MCF 10A (cell line): ENCODE measurements at places on chromosomes 3 and 15.

DNA sequence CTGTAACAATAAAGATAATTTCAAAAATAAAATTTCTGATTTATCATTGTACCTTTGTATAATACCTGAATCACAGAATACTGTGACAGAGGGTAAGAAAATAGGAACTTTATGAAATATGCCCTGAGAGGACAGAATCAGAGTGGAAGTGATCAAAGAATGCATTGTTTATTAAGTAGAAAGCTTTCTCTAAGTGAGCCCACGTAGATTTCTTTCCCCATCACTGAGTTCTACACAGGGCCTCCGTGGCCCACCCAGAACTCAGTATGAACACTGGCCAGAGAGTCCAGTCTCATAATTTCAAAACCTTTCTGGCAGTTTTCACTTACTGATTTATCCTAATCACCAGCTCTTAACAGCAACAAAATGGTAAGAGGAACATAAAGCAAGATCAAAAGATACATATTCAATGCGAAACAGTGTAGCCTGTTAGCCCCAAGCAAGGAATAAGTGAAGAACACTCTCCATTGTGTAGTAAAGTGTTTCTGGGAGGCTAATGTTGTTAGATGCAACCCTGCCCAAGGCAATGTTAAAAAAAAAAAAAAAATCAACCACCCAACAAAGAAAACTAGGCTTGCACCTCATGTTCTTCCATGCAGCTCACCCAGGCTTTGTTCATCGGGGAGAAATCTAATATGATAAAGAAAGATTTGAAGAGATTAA lies 341.3 kb downstream of the LSAMP start:
- no peak for DNase-seq

- DNase-seq, result no peak
Measured at GRCh38 chr15:82040390-82040789, 5.4 kb downstream of the MEX3B start.

GRCh38 chr3:64880916-64881315 lies 193.1 kb upstream of the ADAMTS9 start:
- DNase-seq, result no peak

DNA sequence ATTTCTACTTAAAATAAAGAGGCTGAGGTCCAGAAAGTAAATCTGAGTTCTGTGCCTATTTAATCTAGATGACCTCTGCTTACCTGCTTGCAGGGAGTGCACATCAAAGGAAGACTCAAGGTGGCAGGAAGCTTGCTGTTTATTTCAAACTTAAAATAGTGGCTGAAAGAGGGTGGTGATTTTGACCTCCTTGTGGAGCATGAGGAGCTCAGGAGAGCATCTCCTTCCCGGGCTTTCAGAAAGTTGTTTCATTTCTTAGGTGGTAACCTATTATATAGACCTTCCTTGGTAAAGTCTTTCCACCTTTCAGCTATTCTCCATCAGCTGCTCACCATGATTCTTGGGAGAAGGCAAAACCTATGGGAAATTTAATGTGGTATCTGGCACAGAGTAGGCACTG lies 494 bp downstream of the GCSAM start:
- no peak for DNase-seq

DNA sequence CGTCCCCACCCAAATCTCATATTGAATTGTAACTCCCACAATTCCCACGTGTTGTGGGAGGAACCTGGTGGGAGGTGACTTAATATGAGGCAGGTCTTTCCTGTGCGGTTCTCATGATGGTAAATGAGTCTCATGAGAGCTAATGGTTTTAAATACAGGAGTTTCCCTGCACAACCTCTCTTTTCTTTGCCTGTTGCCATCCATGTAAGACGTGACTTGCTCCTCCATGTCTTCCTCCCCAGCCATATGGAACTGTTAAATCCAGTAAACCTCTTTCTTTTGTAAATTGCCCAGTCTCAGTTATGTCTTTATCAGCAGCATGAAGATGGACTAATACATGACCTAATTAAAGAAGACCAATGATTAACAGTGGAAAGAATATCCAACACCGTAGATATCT lies 56.6 kb downstream of the SSR3 start:
- no peak for DNase-seq

- DNase-seq, result peak; percentile 73
Measured at GRCh38 chr3:149245738-149246451, 24.3 kb upstream of the CP start.

DNA sequence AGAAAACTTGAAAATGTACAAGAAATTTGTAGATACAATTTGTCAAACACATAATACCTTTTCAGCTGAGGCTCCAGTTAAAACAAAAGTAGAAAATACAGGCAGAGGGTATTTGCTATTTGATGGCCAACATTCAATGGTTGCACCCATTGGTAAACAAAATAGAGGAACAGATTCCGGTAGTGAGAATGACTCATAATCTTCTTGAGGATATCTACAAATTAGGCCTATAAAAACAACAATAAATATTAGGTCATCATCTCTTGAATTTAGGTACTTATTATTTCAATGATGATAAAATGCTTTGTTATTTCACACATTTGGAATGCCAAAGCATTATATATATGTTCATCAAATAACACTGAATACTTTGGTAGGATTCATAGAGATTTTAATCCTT lies 53.4 kb downstream of the DENND4A start:
- DNase-seq, result peak; percentile 6

- DNase-seq, result peak; percentile 23
Measured at GRCh38 chr3:17195856-17196604, 311.3 kb downstream of the PLCL2 start.

DNA sequence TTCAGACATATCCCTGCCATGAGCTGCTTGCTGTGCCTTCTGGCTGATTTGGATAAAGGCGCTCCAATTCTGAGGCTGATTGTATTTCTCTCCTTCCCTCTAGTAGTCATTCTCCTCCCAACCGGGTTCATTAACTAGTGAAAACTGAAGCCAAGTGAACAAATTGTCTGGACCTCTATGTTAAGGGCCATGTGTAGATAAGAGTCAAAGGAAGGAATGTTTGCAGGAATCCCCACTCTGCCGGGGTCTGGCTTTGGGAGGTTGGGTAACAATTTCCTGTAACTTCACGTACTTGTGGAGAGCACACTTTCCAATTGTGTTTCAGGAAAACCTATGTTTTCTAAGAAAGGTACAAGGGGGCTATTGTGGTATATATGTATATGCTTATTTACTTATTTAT lies 38.2 kb upstream of the SUCLG2 start:
- no peak for DNase-seq

DNA sequence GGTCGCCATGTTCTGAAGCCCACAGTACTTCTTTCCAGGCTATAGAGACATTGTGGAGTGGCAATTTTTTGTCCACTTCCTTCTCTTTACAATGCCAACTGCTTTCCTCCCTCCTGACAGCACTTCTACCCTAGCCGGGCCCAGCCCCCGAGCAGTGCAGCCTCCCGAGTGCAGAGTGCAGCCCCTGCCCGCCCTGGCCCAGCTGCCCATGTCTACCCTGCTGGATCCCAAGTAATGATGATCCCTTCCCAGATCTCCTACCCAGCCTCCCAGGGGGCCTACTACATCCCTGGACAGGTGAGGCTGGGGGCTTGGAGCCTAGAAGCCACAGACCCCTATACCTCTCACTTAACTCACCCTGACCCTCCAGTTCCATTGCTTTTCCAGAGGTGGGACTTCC lies 2.8 kb downstream of the EIF4G1 start:
- DNase-seq, result no peak

DNA sequence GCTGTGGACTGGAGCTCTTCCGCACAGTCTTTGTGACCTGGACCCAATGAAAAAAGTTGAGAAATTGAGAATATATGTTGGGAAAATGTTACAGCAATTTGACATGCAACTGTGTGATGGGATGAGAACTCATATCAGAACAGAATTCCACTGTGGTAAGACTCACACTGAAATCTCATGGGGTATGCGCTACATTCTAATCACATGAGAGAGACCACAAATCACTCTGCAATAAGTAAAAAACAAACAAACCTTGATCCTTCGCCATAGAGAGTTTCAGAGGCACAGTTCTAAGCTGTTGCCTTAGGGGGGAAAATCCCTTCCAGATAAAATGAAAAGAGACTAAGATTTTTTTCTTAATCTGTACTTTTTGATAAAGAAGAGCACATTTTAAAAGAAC lies 37.3 kb downstream of the LMCD1 start:
- no peak for DNase-seq

GRCh38 chr3:25335356-25335755 lies 92.7 kb upstream of the RARB start:
- no peak for DNase-seq

DNA sequence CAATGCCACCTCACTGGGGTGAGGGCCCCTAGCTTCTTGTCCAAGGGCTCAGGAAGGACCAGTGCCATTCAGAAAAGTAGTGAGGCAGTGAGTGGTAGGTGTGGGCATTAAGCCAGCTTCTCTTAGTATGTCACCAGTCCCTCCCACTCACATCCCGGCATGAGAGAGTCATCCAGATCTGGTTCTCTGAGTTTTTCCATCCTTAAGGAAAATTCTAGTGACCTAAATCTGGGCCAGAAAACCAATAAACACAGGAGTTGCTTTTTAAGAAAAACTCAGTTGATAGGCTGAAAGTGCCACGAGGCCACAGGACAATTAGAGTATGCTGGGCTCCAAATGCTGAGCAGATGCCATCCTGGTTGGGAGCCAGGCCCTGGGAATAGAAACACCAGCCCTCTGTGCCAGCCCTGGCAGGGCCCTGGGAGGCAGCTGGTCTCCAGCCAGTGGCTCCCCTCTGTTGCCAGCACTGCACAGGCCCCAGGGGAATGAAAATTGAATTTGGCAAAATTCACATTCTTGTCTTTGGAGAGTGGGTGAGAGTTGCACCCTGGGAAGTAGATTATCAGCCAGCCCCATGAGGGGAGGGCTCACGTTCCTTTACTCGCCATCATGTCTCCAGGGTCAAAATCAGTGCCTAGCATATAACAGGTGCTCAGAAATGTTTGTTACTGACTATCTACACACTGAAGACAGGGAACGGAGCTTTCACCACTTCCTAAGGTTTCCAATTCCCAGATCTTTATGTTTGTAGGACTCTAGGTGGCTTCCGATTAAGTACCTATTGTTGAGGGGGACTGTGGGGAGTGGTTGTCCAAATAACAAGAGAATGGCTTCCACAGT lies 52.8 kb downstream of the FAM43A start:
- peak; percentile 73 for DNase-seq

DNA sequence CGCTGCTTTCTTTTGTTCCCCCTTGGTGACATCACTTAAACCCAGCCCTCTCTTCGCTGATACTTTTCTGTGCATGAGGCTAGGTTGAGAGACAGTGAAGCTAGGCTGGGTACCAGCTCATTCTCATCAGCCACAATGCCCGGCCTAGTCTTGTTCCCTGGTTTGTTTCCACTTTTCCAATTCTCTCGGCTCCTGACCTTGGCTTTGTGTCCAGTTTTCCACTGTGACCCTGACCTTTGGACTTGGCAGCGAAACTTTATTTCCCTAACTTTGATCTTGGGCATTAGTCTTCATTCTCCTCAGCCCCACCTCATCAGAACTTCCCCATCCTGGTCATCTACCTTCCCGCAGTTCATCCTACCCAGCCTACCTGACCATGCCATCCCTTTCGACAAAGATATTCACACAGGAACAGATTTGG lies 908 bp upstream of the ADPGK start:
- no peak for DNase-seq

DNA sequence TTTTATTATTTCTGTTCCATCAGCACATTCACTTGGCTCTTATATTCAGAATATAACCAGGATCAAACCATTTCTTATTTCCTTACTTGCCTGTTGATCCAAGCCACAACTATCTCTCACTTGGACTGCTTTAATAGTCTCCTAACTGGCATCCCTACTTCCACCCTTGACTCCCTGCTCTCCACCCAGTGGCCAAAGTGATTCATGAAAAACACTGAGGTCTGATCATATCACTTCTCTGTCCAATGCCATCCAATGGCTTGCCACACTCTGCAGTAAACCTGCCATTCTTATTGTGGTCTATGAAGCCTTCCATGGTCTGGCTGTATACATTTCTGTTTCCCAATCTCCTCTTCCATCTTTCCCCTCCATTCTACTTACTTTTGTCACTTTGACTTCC lies 576.1 kb downstream of the PDCD6IP start:
- DNase-seq, result no peak

GRCh38 chr3:123042413-123042812 lies 14.8 kb upstream of the SEMA5B start:
- DNase-seq, result no peak

- DNase-seq, result no peak
Measured at GRCh38 chr3:66392966-66393332, 107.9 kb downstream of the LRIG1 start.

DNA sequence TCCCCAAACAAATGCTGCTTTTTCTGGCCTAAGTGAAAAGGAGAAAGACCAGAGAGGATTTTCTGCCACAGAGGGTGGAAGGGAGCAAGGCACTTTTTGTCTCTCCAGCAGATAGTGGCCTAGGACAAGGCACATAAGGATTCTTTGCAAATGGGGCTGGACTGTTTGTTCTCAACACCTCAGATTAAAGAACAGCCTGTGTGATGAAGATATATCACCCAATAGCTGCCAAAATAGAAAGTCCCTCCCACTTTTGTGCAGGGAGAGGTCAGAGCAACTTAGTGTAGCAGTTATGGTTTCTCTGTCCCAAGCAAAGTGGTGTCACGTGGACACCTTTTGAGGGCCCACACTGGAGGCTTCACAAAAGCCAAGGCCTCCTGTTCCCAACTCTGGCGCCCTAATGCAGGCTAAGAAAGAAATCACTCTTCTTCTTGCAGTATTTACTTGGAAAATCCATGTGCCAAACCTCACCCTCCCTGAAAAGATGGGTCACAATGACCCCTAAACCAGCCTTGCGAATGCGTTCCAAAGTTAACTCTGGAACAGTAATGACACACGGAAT lies 84.9 kb downstream of the LRIG1 start:
- no peak for DNase-seq

DNA sequence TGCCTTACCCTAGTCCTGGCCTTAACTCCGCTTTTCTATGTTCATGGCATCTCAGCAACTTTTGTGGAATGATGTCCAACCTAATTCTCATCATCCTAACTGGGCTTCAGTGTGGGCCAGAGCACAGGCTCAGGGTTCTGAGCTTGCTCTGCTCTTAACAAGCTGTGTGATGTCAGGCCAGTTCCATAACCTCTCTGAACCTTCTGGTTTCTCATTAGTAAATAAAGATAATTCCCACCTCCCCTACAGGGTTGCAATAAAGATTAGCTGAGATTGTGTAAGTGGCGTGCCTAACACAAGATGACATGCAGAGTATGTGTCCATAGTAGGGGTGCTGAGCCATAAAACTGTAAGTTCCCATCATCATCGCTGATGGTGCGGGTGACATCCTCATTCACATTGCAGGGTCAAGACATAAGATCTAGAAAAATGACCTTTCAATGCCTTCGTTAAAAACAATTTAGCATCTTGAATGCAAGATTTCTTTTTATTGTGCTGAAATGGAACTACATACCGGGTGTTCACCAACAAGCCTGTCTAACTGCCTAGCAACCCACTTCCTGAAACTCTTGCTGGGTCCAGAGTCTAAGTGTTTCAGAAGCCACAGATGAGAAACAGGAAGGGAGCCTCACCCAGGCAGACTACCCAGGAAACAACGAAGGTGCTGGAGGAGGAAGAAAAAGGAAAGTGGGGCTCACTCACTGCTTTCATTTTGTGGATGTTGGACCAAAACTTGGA lies 36.2 kb downstream of the CDCP1 start:
- no peak for DNase-seq

- no peak for DNase-seq
Measured at GRCh38 chr15:48993380-48993779, 29.7 kb upstream of the SHC4 start.
